GM13977 (cell line): ENCODE measurements at places on chromosomes 2 and 18.

DNA sequence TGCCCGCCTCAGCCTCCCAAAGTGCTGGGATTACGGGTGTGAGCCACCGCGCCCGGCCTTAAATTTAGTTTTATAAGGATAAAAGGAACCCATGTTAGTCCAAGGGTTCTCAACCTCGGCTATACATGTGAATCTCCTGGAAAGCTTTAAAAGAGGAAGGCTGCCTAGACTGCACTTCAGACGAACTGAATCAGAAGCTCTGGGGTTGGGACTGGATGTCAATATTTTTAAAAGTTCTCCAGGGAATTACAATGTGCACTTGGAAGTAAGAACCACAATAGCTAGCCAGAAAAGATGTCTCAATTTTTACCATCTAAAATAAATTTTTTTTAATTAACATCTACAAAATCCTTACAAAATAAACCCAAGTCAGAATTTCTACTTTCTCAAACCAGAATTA lies 10.1 kb downstream of the LMAN2L start:
- no peak for DNase-seq

GRCh38 chr2:147405651-147406050 lies 439.2 kb upstream of the ACVR2A start:
- no peak for DNase-seq

- DNase-seq: no peak
Measured at GRCh38 chr2:160044728-160045127, 17.7 kb downstream of the PLA2R1 start.

- DNase-seq: no peak
Measured at GRCh38 chr2:45554073-45554741, 56.9 kb downstream of the SRBD1 start.

DNA sequence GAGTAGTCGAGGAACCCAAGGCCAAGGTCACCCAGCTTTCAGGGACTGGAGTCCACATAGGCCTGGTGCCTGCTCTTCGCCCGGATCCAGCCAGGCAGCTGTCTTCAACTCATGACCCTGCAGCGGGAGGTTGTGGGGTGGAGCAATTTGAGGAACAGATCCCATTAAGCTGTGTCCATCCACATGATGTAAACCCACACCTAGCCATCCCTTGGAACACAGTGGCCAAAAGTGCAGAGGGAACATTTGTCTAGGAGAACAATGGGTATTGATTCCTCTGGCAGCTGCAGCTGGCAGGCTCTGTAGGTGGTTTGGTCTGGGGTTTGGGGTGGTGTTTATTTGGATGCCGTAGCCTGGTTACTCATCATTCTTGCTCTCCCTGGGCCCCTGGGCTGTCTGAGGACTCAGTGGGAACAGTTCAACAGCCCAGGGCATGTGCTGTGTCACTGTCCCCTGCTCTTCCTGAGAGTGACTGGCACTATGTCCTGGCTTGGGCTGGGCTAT lies 99.4 kb downstream of the TFCP2L1 start:
- DNase-seq: no peak

DNA sequence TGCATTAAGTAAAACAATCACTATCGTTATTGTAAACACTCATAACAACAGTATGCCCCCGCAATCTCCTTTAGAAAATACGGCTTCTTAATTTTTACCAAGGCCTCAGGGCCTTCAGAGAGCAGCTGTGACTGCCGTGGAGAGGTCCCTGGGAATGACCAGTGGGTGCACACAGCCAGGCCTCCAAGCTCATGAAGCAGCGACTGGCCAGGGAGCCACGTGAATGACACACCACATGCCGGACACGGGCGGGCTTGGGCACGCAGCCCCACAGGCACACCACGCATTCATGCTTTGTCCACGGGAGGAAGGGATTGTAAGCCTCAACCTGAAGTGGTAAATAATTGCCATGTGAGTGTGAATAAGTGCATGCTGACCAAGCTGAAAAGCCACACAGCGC lies 121.0 kb downstream of the EIPR1 start:
- no peak for DNase-seq

- peak; percentile 6 for DNase-seq
Measured at GRCh38 chr2:240247868-240248720, 107.6 kb upstream of the OTOS start.

GRCh38 chr18:23584019-23584983 lies 2.0 kb downstream of the NPC1 start:
- DNase-seq: no peak

DNA sequence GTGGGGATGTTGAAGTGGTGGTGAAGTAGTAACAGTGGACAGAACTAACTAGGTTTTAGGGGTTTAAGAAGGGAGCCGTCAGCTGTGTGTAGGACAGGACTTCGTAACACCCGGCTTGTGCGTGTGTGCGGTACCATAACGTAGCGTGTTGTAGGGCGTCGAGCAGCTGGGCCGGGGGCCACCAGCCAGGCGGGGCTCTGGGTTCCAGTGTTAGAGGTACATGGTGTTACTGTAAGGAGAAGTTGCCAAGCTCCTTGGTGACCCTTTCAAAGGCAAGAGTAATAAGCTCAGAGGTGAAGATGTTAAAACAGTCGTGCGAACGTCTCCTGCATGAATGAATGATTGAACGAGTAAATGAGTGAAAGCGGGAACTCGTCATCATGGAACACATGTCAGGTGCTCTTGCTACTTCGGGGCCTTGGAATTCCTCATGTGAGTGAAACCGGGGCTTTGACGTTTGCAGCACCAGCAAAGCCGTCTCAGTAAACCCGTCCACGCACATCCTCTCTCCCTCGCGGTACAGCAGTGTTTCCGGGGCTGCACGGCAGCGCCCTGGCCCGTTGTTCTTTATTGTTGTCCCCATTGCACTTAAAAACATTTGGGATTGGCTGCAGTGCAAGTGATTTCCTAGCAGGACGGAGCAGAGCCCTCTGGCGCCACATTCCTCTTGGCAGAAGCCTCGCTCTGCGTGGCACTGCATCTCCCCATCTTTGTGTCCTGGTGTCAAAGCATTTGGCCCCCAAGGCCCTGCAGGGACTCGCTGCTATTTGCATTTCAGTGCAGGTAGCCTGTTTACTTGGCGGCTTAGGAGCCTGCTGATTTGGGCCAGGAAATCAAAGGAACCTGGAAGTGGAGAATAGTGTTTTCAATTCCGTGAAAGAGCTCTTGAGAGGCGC lies 115.0 kb downstream of the GBX2 start:
- no peak for DNase-seq

- DNase-seq: no peak
Measured at GRCh38 chr2:45330108-45330507, 281.0 kb downstream of the SRBD1 start.

GRCh38 chr2:240232961-240233884 lies 92.8 kb upstream of the OTOS start:
- DNase-seq: peak; percentile 87

DNA sequence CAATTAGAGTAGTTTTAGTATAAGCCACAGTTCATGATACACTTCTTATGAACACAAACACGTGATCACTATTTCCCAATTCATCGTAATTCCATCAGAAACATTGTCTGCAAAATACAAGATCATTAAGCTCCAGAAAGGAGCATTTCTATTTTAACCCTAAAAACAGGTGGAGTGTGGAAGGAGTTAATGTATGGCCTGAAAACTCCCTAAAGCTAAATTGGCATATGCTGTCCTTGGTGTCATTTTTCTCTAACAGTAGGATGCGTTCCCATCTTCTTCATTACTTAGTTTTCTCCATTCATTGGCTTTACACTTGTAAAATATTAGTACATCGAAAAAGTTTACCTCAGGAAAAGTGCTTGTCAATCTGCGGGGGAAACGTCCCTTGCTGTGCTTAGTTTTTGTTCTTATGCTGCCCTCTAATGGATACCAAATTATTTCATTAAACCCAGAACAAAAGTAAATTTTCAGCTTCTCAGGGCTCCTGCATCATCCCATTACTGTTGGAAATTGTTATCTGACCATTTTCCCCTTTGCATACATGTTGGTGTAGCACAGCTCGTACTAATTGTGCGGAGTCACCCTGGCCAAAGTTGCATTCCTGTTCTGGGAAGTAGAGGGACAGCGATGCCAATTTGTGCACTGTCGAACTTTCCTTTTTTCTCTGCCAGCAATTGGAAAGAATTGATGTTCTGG lies 153.4 kb downstream of the GPD2 start:
- peak; percentile 12 for DNase-seq

GRCh38 chr2:42196403-42197267 lies 27.5 kb downstream of the EML4 start:
- DNase-seq: peak; percentile 23

- no peak for DNase-seq
Measured at GRCh38 chr2:69959425-69959824, 2.0 kb downstream of the ASPRV1 start.

GRCh38 chr2:43078301-43078700 lies 148.1 kb downstream of the ZFP36L2 start:
- no peak for DNase-seq

DNA sequence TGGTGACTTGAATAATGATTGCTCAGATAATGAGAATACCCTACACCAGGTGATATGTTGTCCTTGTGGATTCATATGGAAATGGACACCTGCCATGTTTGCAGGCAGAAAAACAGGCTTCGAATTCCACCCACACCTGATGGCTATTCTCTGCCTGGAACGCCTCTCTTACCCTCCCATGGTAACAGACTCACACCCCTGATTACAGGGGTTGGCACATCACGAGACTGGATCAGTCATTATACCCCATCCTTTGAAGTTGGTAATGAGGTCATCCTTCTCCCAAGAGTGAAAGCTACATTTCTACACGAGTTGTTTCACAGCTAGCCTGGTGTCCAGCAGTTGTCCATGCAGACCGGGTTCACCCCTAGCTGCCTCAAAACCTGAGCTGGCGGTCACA lies 71.4 kb upstream of the MBOAT2 start:
- no peak for DNase-seq

- DNase-seq: no peak
Measured at GRCh38 chr2:202950592-202950991, 38.5 kb downstream of the CARF start.

GRCh38 chr2:174337337-174338146 lies 2.8 kb downstream of the SP9 start:
- peak; percentile 65 for DNase-seq

DNA sequence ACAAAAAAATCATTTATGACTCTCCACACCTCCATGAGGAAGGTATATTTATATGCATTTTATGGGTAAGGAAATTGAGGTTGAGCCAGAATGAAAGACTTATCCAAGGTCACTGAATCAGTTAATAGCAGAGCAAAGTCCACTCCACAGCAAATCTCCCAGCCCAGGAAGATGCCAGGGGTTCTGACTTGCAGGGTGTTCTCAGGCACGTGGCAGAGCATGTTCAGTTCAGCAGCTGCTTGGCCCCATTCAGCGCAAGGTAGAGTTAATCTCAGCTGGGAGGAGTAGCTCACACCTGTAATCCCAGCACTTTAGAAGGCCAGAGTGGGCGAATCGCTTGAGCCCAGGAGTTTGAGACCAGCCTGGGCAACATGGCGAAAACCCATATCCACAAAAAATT lies 17.8 kb upstream of the DGKD start:
- DNase-seq: no peak

- DNase-seq: peak; percentile 19
Measured at GRCh38 chr18:34322365-34323289, 97.9 kb upstream of the NOL4 start.

- no peak for DNase-seq
Measured at GRCh38 chr2:158772306-158773078, 22.6 kb upstream of the DAPL1 start.

- no peak for DNase-seq
Measured at GRCh38 chr2:170391018-170391417, 213.1 kb downstream of the MYO3B start.

GRCh38 chr2:68251855-68252399 lies 405 bp downstream of the PPP3R1 start:
- peak; percentile 49 for DNase-seq

GRCh38 chr2:69184224-69184623 lies 171.2 kb downstream of the ANTXR1 start:
- no peak for DNase-seq

- DNase-seq: no peak
Measured at GRCh38 chr2:199940373-199940772, 14.9 kb downstream of the TYW5 start.

DNA sequence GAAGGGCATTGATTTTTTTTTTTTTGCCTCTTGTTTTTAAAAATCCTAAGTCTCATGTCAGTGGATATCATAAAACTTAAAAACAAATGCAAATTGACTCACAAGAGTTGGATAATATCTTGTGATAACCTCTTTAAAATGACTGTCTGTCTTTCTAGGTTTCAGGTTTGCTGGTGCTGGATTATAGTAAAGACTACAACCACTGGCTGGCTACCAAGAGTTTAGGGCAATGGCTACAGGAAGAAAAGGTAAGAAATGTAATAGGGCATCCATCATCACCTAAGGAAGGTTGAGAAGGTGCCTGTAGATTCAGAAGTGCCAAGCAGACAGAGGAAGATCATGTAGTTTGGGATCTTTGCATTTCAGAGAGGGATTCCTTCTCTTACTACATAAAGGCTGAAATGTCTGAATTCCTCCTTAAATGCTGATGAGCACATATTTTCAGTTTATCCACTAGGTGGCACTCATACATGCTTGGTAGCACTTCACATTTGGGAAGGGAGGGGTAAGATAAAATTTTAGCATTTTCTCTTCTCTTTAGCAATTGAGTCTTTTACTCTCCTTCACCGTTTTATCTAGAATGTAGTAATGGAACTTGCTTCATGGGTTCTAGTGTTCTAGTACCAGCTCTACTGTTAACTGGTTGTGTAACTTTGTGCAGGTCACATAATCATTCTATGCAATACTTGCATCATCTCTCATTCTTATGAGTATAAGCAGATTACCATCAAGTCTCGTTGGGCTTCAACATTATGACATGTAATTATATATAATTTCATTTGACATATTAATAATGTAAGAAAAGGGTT lies 21.1 kb downstream of the CPS1 start:
- peak; percentile 24 for DNase-seq

DNA sequence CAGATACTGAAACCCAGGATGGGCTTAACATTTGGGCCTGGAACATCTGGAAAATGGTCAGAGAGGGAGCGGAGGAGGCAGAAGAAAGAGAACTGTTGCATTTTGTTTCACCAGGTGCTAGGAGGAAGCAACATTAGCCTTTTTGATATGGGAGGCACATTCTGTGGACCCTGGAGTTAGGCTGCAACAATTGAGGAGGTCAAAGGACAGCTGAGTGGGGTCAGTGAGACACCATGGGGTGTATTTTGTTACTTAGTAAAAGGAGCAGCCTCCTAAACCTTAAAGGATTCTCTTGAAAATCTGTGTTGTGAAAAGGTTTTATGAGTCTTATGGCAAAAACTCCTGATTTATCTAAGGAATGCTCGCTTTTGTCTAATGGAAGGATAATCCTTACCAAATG lies 124.9 kb downstream of the GREB1L start:
- no peak for DNase-seq

DNA sequence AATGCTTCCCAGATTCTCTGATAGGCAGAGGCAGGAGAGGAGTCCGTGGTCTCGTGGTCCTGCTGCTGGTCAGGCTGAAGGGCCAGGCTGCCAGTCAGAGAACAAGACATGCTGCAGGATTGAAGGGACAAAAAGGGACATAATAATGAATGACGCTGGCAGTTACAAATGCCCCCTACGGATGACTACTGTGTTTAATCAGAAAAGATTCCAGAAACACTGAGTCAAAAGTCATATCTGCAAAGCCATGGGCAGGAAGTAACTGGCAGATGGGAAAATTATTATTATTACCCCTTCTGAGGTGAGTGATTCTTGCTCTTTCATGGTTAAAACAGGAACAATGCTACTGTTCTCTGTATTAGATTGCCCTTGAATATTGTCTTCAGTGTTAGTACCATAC lies 19.0 kb downstream of the LCT start:
- no peak for DNase-seq
